ENCODE measurements at places on chromosomes 6 and 20.

GRCh38 chr6:111846492-111847409 is 26.5 kb downstream of the FYN start:
- DNase-seq = no peak

DNA sequence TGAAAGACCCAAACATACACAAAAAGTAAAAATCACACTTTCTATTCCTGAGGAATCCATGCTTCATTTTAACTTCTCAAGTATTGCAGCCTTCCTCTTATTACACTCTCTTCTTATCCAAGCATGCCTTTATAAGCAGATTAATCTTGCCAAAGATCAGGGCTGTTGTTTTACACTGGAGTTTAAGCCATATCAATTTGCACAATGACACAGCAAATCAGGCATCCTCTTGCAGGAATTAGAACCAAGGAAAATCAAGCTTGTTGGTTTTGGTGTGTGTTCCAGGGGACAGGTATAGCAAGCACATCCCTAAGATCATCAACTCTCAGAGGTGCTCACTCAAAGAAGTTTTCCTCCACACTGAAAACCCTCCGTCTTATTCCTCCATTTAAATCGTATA is 69.5 kb downstream of the CYP39A1 start:
- no peak for DNase-seq

GRCh38 chr6:17962436-17963031 is 24.9 kb downstream of the KIF13A start:
- no peak for DNase-seq

DNA sequence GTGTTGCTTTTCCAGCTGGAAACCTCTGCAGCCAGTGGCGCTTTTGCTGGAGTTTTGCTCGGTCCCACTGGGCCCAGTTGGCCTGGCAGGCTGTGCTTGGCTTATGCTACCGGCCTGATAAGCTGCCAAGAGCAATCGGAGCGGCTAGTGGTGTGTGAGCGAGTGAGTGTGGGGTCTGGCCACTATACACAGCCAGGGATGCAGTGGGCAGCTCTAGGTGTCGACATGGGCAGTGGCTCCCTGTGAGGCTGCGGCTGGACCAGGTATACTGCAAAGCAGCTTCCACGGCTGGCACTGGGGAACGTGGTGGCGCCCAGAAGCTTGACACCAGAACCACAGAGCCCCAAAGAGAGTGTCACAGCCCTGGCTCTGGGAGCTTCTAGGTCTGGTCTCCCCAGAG is 996.5 kb downstream of the GRIK2 start:
- no peak for DNase-seq

GRCh38 chr6:55469951-55470366 is 109.0 kb downstream of the HMGCLL1 start:
- no peak for DNase-seq

GRCh38 chr20:20003031-20003954 is 13.9 kb upstream of the NAA20 start:
- DNase-seq = no peak

- no peak for DNase-seq
Measured at GRCh38 chr6:51541847-51542246, 545.6 kb downstream of the PKHD1 start.

GRCh38 chr20:40073535-40074111 is 615.4 kb downstream of the MAFB start:
- no peak for DNase-seq

DNA sequence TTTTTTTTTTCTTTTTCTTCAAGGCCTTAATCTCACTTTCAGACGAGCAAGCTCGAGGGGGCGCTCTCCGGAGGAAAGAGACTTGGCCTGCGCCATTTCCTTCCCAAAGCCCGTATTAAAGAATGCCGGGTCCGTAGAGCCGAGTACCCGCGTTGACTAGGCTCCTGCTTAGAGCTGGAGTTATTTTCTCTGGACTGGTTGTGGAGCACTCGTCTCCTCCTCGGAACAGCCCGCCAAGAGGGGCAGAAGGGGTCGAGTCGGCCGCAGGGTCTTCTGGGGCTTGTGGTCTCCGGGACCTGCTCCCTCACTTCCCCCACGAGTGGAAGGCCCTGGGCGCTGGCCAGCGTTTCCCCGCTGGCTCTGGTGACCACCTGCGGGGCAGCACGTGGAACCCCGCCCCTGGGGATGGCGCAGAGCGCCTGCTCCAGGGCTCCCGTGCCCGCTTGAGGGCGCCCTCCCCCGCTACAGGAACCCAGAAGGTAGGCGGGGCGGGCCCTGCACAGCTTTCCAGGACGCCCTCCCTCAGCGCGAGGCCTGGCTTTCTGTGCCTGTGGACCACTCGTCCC is 2.7 kb upstream of the MEI4 start:
- DNase-seq = peak; percentile 72

GRCh38 chr6:15252195-15252594 is 6.3 kb downstream of the JARID2 start:
- no peak for DNase-seq

DNA sequence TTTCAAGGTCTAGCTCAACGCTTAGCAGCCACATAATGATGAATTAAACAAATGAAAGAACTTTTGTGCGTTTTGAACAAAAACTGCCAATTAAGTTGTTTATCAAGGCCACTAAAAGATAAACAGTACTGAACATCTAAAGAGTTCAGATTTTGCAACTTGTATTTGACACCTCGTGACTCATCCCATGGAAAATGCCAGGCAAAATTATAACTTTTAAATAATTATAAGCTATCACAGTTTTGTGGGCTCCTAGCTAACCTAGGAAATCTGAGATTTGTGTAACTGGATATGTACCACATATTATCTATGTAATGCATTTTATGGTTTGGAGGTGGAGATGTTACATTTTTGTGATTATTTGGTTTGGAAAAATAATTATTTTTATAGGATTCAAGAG is 9.6 kb upstream of the BAG2 start:
- DNase-seq = no peak
